Amniotic epithelial cell (primary cell): ENCODE measurements at places on chromosomes 3 and 15.
A peak's percentile ranks its signal among the peaks of the same experiment; 100 is the strongest.

DNA sequence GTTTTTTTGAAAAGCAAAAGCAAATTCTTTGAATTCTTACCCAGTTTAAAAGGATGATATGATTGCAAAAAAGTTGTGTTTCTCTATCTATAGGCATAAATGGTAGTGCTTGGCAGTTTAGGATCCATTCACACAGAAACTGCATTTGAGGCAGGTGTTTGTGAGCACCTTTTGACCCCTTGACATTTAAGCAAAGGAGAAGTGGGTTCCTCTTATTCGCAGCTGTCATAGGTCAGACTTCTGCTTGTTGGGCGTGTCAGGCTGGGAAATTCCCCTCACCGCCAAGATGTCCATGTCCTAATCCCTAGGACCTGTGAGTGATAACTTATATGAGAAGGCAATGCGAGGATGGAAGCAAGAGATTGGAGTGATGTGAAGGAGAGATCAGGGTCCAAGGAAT lies 67.4 kb downstream of the SH3GL3 start:
- DNase-seq = no peak

GRCh38 chr3:184567946-184568559 lies 6.5 kb downstream of the EPHB3 start:
- DNase-seq = no peak

- DNase-seq = no peak
Measured at GRCh38 chr3:61446341-61446740, 115.0 kb upstream of the PTPRG start.

GRCh38 chr3:1056744-1057143 lies 36.1 kb upstream of the CNTN6 start:
- no peak for DNase-seq

DNA sequence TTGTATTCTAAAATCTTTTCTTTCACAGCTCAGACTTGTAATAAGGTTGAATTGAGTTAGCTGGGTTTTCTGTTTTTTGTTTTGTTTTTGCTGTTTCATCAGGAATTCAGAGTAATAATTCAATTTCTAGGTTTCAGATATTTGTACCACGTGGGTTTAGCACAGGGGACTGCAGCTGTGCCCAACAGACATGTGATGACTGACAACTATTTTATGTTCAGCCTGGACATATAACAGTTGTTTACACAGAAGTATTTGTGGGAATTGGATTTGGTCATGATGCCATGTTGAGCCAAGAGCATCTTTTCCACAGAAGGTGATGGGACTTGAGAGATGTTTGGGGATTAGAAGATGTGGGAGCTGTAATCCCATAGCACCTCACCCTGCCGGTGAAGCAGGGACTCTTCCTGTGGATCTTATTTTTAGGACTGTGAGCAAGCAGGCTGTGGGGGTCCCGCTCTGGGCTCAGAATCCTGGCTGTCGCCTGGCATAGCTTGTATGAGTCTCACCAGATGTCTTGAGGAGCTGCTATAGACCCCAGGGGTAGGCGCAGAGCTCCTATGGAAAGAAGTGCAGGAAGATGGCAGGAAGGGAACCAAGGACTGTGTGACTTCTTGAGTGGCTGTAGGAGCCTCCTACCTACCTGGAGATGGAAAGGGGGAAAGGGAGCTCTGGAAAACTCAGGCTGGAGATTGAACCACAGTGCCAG lies 23.7 kb downstream of the PXYLP1 start:
- DNase-seq = no peak

DNA sequence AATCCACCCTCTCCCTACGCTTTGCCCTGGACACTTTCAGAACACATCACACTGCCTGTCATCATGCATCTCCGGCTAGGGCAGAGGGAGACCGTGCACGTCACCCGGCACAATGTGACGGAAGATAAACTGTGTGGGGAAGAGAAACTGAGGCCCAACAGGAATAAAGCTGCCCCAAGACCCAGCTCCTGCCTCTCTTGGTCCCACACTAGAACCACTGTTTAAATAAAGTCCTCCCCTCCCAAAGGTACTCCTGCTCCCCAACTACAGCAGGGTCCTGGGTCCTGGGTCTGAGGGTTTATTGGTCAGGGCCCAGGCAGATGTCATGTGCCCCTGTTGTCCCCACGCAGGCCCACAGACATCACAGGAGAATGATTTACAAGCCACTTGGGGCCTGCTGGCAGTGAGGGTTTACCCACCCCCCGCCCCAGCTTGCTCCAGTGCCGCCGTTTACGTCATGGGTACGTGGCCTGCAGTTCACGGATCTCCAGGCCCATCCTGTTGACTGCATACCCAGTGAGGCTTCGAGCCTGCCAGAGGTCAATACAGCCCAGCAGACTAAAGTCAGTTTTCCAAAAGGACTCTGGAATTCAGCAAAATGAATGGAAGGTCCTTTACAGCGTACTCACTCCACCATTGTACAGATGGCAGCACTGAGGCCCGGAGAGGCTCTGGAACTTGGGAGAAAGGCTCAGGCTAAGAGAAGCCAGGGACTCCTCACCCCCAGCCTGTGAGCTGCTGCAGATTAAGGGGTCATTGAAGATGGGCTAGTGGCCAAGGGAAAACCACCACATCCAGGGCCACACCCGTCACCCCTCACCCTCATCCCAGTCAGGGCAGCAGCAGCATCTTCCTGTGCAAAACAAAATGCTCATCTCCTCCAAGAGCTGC lies 23.2 kb downstream of the ALS2CL start:
- DNase-seq = no peak

DNA sequence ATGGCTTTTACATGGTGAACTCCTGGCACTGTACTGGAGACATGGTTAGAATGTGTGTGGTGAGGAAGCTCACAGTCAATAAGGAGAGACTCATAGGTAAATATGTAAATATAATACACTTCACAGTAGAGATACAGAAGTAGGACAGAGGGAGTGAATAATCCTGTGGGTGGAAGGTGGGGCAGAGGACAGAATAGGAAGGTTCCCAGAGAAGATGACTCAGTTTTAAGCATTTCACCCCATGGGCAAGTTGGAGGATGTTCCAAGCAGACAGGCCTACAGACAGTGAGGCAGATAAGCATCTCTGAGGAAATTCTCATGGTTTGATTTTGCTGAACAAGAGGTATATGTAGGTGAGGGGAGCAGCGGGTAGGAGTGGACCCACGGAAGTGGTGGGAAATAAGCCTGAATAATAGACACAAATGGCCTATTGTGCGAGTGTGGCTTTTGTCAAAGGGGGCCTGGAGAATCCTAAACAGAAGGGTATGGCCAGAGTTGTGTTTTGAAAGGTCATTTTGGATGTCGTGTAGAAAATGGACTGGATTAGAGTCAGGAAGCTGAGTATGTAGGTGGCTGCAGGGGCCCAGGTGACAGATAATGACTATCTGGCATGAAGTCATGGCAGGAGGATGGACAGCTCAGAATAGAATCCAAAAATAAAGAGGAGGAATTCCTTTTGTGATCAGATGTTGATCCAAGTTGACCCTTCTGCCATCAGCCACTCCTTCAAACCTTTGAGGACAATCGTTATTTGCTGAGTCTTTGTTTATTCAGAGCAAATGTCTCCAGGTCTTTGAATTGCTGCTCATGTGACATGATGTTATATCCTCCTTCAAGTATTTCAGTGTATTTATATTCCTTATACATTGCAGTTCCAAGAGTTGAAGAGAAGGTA lies 97.3 kb upstream of the THRB start:
- DNase-seq = peak; percentile 74

DNA sequence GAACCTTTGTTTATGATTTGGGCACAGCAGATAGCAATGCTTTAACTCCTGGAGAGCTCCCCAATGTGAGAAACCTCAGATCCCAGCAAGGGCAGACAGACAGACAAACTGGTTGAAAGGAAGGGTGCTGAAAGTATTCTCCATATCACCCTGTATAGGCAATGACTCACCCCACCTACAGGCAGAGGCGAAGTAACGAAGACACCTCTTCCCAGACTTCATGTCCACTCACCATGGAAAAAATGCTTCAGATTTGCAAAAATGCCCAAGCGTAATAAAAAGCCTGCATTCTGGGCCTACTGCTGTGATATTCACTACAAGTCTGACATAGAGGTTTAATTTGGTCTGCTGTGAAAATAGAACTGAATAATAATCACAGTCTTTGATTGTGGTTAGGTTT lies 50.5 kb downstream of the THBS1 start:
- peak; percentile 33 for DNase-seq

DNA sequence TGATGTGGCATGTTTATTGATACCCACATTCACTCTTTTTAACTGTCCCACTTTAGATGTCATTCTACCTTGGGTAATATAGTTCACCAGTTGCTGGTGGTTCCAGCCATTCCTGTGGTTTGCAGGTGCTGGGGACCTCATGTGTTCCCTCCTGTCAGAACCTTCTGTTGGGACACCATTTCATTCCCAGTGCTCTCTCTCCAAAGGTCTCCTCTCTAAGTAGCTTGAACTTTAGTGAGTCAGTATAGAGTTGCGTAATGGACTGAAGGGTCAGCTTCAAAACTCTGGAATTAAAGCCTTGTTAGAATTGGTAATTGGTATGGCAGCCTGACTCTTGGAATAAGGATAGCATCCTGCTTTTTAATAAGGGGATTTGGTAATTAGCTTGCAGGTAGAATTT lies 108.5 kb downstream of the PLCL2 start:
- peak; percentile 54 for DNase-seq

DNA sequence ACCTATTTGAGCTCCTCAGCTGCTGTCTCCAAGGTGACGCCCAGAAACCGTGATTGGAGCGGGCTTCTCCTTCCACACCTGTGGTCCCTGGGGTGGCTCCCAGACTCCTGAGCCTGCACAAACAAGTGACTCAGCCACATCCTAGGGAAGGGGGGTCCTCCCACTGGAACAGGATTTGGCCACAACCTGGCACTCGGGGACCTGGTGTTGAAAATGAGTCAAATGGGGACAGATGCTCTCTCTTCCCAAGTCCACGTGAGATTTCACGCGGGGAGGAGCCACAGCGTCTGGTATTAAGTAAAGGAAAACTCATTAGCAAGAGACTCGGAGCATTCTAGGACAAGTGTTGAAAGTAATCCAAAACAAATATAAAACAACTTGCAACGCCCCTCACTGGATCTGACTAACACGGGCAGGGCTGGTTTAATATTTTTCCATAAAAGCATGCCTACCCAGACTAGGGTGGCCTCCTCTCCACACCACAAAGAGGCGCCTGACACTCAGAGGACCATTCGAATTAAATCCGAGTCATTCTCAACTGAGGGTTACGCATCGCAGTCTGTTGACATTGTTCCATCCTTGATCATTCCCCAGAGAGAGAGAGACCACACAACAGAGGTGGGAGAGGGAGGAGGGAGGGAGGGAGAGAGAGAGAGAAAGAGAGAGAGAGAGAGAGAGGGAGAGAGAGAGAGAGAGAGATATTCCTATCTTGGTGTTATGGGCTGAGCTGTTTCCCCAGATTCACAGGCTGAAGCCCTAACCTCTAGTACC lies 74.4 kb downstream of the MGLL start:
- peak; percentile 77 for DNase-seq

DNA sequence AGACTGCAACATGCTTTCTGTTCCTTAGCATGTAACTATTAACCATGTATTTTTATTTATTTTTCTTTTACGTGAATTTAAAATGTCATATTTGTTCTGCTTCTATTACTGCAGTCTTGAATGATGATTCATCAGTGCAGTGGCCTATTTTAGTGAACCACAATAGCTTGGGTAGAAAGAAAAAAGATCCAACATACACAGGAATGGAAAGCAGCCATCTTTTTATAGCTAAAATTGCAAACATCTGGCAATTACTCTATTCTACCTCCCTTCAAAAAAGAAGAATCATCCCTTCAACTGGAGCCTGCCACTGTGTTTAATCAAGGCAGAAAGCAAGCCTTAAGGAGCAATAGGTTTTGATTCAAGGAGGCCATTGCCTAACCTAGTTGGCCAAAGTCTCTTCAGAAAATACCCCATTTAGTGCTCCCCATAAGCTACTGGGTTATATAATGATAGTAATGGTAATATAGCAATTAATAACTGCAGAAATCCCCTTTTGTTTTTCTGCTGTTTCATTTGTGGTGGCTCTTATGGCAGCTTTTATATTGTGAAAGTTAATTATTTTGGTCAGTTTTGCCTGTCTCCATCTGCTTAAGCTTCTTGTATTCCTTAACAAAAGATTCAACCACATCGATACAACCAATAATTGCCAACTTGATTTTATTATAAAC lies 267.3 kb downstream of the LPP start:
- peak; percentile 76 for DNase-seq

DNA sequence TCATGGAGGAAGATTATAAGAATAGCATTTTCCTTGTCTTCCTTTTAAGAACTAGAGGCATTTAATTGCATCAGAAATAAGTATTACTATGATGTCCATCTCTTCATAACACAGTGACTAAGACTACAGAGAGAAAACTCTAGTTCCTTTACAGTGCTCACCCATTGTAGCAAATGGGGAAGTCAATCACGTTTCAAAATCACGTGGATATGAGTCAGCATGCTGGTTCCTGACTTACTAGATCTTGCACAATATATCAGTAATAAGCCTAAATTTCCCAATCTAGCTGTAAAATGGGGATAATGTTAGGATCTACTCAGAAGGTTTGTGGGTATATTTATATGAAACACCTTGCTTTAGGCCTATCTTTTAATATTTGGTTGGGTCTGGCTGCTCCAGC lies 254.8 kb upstream of the EOMES start:
- peak; percentile 1 for DNase-seq

DNA sequence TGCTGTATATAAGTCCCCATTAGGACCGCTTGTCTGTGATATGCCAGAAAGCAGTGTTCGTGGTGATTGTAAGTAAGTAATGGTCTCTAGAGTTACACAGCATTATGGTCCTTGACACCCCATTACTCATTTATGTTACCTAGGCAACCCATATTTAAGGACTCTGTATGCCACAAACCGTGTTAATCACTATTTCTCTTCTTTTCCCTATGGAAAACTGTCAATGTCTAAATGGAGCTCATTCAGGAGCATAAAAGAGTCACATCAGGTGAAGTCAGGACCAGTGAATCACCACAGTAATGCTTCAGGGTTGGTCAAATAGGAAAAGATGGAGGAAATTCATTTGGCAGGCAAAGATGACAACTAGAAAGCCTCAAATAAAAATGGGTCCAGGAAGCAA lies 146.6 kb upstream of the PEX5L start:
- no peak for DNase-seq

DNA sequence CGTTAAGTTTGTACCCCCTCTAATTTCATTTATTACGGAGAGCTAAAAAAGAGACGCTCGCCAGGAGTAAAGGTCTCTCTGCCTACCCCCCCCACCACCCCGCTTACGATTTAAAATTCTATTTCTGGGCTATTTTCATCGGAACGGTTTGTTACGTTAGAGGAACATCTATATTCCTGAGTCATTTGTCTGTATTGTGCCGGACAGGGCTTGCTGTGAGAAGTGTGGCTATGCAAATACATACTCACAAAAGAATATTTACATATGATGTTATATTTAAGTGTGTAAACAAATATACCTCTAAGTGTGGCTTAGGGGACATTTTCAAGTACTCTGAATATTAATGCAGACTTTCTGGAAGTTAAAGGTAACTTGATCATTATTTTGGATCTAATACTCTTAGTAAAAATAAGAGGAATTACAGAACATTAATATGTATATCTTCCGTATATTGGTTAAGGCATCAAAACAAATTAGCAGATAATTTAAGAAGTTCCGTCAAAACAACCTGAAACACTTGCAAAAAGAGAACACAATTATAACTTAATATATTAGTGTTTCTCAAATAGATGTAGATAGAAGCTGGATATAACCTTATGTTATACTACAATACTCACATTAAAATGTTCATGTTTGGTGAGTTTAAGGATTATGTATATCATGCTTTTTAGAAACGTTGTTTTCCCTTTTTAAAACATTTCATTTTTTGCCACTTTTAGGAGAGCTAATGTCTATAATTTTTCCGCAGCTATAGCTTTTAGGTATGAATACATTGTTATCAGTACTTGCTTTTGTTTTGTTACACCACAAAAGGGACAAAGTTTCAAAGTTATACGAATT lies 1.6 kb upstream of the SHOX2 start:
- no peak for DNase-seq

GRCh38 chr3:124593442-124593829 lies 136.8 kb upstream of the UMPS start:
- DNase-seq = no peak
